ENCODE measurements at places on chromosomes 1 and 21.

DNA sequence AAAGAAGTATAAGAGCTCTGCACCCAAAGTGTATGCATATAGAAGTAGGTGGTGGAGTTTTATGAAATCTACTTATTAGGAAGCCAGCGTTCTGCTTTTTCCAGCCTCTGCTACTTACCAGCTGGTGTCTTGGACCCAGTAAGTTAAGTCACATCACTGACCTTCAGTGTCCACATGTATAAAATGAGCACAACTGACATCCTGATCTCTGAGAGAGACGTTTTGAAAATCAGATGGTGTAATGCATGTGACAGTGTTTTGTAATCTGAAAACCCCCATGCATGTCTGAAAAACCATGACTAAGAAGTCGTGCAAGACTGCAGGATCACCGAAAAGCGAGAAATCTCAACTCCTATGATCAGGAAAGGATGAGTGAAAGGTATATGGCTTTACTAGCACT lies 2.0 kb downstream of the CR1 start:
- no peak for DNase-seq

DNA sequence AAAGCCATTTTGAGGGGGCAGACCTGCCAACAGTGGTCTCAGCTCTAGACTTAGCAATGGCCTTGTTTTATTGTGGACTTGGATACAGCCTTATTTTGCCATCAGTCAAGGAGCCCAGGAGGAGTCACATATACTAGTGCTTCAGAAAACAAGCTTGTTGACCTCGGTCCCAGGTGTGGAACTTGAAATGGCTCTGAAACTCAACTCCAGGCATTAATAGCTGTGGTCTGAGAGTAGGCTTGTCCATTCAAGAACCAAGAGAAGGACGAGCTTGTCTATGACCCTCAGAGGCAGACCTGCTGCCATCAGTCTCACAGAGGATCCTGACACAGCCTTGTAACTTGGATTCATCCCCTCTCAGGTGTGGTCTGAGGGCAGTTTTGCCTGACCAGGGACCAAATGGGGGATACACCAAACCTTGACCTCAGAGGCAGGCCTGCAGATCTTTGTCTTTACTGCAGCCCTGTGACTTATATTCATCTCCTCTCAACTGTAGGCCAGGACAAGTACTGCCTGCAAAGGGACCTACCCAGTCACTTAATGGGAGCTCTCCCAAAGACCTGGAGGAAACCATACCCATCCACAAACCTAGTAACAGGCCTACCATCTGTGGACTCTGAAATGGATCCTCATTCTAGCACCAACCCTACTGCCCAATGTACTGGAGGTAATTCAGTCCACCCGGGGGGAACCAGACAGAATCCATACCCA lies 33.1 kb downstream of the OR6Y1 start:
- no peak for DNase-seq

- DNase-seq: no peak
Observed at GRCh38 chr1:2229037-2229864, 1.1 kb downstream of the SKI start.

- no peak for DNase-seq
Observed at GRCh38 chr1:154809436-154810413, 60.4 kb downstream of the KCNN3 start.

DNA sequence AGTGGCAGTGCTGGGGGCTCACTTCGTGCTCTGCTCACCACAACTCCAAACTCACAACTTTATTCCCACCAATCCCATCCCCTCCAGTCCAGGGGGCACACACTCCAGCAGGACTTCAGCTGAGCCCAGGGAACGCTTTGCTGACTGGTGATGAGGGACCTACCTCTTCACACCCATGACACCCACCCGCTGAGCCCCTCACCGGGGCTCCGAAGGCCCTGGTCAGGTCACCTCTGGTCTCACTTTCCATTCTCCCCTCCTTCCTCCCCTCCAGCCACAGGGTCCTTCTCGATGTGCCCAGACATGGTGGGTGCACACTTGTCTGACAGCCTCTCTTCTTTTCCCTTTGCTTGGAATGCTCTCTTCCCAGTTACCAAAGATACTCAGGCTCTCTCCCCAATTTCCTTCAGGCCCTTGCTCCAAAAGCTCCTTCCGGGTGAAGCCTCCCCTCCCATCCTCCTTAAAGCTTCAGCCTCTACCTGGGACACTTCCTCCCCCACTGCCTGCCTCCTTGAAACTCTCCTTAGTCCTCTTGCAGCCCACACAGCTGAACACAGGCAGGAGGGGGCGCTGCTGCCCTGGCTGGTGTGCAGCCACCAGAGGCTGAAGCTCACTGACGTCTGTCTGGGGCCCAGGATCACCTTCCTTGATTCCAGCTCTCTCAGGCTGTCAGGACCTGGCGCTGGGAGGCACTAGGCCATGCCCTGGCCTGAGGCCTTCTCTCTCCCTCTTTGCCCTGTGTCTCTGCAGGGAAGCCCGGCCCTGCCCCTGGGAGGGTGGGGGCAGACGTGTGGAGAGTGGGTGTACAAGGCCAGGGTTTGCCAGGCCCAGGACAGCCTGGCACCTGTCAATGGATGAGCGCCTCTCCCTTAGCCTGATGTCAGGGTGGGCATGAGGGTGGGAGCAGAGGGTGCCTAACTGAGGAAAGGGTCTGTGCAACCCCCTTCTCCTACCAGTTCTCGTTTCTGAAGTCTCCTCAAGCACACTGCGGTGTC lies 1.6 kb downstream of the KCNE1 start:
- DNase-seq: no peak

DNA sequence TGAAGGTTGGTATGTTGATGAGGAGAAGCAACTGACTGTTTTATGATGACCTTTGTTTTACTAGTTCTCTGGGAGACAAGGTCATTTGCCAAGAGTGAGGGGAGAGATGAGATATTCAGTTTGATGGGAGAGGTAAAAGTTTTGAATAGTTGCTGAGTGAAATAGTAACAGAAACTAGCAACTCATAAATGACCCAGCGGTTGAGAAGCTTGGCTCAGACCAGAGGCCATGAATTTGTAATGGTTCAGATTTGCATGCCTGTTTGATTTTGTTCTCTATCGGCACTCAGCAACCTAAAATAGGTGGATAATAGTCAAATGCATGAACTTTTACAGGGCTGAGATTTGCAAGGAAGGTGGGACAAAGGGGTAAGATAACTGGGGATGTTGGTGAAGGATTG lies 6.6 kb downstream of the CCDC30 start:
- DNase-seq: no peak

DNA sequence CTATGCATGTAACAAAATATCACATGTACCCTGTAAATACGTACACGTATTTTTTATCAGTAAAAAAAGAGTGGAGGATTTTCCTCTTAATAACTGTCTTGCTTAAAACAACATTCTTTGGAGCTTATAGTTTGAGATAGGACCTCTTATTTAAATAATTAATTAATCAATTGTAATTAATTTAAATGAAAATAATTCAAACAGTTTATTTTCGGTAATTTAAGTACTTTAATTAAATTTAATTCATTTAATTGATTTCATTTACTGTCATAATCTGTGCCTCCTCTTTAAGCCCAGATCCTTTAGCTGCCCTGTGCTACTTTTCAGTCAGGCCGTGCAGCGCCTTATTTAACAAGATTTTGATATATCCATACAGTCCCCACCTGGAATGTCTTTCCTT lies 427.0 kb downstream of the HLX start:
- no peak for DNase-seq

GRCh38 chr1:203558064-203558760 lies 64.3 kb downstream of the OPTC start:
- no peak for DNase-seq

- no peak for DNase-seq
Observed at GRCh38 chr21:30116479-30116878, 50.1 kb downstream of the CLDN17 start.

- no peak for DNase-seq
Observed at GRCh38 chr1:201709564-201710295, 119.2 kb upstream of the IPO9 start.

DNA sequence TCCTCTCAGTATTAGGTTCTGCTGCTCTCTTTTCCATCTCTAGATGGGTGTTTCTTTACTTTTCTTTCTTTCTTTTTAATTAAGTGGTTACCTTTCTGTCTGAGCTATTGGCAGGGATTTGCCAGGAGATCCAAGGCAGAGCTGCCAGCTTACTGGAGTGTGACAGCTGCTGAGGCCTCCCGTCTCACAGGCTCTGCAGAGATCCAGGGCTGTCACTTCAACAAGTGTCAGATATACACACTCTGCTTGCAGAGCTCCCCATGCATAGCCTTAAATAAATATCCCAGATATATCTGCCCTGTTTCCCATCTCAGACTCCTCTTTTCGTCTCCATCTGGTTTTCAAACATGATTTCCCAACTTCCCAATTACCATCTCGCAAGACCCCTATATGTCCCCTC lies 124.3 kb downstream of the NOS1AP start:
- DNase-seq: no peak

DNA sequence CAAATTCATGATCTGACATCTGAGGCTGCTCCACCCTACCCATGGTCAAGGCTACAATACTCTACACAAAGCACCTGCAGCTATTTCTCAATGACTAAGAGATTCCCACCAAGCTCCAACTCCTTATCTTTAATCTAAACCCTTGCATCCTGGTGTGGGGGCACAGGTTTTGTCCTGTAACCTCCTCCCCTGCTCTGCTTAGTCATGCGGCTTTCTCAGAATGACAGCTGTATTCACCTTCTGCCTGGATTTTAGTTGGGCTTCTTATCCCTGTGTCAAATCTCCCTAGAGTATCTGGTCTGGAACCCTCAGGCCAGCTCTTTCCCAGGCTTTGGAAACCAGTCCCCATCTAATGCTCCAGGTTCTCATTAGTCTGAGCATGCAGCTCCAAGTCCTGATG lies 159.0 kb downstream of the BARHL2 start:
- no peak for DNase-seq

GRCh38 chr1:94033849-94034248 lies 87.1 kb downstream of the ABCA4 start:
- no peak for DNase-seq

DNA sequence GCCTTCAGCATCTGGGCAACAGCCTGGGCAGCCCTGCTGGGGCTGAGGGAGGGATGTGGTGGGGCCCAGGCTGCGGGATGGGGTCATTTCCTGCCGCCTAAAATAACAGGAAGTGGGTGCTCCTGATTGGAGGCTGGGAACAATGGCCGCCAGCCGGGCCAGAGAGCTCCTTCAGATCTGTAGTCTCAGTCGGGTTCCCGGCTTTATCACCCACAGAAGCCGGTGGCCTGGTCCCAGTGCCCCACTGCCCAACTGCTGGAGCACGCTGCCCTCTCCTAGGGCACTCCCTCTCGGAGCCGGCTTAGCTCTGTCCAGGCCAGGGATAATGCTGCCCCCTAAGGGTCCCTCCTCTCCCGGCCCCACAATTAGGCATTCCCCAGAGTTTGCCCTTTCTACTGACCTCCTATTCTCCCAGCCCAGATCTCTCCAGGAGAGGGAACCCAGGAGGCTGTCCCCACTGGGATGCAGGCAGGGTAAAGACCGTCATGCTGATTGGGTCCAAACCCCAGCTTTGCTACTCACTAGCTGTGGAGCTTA lies 5.1 kb downstream of the MAP7D1 start:
- DNase-seq: no peak

DNA sequence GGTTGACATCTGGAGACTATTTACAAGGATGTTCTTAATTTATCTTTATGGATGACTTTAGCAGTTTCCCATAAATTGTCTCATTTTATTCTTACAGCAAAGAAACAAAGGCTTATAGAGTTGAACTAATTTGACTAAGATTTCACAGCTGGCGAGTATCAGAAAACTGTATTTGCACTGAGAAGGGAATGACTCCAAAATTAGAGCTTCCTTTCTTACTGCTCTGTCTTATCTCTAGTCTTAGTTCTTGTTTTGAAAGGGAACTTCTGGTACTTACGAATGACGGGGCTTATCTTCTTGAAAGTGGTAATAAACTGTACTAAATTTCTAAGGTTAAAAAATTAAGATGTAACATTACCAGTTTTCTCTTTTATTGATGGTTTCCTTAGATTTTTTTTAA lies 13.6 kb downstream of the CNST start:
- DNase-seq: no peak

- no peak for DNase-seq
Observed at GRCh38 chr1:224203243-224204016, 20.4 kb downstream of the DEGS1 start.

GRCh38 chr1:155979597-155980343 lies 1.4 kb upstream of the ARHGEF2 start:
- DNase-seq: no peak

DNA sequence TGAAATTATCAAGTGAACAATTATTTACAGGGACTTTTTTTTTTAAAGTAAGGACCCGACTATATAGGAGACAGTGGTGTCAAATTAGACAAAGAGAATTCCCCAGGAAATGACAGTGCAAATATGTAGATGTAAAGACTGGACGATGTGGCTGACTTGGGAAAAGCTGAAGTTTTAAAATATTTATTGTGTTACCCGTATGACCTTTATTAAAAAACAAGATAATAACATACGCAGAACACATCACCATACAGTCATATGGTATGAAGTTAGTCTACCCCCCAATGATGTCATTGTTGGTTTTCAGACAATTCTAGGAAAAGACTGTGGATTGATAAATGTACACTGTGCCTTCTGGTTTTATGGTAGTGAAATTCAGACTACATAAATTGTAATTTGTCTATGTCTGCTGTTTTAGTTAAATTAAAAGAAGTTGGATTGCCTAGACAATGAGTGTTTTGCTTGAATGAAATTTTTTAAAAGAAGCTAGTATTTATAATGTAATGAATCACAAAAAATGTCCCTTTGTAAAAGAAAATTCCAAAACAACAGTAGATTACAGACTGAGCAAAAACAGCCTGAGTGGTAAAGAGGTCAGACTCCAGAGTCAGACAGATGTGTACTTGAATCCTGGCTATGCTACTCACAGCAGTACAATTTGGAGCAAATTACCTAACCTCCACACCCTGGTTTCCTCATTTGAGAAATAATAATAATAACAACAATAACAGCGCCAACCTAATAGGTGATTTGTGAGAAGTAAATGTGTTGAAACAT lies 15.5 kb upstream of the PDC start:
- DNase-seq: no peak

- DNase-seq: no peak
Observed at GRCh38 chr1:35838693-35839245, 31.0 kb downstream of the AGO4 start.

GRCh38 chr1:88579598-88579997 lies 104.5 kb upstream of the PKN2 start:
- DNase-seq: no peak

DNA sequence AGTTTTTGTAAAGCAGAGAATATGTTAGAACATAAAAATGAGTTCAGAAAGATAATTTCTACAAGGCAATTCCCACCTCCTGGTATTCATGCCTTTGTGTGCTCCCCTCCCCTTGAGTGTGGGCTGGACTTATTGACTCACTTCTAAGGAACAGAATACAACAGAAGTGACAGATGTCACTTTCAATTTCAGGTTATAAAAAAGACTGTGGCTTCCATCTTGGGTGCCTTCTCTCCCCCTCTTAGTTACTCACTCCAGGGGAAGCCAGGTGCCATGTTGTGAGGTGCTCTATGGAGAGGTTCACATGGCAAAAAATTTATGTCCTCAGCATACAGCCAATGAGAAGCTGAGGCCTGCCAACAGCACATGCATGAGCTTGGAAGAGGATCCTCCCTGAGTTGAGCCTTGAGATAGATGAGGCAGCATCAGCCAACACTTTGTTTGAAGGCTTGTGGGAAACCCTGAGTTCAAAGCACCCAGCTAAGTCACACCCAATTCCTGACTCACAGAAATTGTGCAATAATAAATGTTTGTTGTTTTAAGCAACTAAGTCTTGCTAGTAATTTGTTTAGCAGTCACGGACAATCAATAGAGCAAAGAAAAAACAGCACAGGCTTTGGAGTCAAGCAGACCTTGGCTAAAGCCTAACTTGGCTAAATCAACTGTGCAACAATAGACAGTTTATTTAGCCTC lies 73.5 kb upstream of the NGF start:
- DNase-seq: no peak

Measured in right renal cortex interstitium (tissue), 3 donors.